ENCODE measurements at places on chromosomes 2 and 18.
A peak's percentile ranks its signal among the peaks of the same experiment; 100 is the strongest.

GRCh38 chr2:223976635-223977226 lies 19.5 kb downstream of the MRPL44 start:
- no peak for DNase-seq

DNA sequence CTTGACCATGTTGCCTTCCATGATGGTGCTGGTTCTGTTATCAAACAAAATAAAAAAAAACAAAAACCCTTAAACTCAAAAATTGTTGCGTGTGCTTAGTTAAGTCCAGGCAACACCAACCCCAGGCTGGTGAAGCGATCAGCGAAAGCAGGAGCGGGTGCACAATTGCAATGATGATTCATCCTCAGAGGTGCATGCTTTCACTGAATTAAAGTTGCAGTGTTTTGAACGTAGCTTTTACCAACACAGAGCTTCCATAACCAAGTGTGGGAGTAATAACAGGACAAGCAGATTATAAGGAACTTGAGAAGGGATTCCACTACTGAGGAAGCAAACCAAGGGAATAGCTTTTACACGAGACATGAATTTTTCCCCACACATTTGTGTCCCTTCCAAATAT lies 39.7 kb upstream of the RAPH1 start:
- DNase-seq = no peak

DNA sequence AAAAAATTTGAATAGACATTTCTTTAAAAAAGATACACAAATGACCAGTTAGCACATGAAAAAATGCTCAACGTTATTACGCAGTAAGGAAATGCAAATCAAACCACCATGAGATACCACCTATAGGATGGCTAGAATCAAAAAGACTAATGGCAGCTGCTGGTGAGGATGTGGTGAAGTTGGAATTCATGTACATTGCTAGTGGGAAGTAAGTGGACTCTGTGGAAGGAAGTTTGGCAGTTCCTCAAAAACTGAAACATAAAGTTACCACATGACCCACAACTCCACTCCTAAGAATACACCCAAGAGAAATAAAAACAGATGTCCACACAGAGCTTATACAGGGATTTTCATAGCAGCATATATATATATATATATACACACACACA lies 51.2 kb downstream of the MBP start:
- no peak for DNase-seq

- no peak for DNase-seq
Observed at GRCh38 chr2:230614913-230615332, 97.7 kb upstream of the CAB39 start.

DNA sequence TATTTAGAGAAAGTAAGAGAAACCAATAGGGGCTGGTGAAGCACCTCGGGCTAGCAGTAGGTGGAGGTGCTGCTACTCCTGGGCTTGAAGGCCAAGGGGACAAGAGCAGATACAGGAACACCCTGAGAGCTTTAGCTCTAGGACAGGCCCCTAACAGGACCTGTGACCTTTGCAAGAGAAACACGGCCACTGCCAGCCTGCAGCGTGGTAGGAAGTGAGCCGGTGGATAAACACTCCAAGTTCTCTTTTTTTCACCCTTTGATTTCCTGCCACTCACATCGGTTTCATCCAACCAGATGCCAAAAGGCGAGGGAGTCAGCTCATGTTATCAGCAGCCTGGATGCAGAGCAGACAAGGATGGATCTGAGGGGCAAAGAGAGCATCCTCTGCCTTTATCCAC lies 66.8 kb upstream of the SPRED2 start:
- no peak for DNase-seq

DNA sequence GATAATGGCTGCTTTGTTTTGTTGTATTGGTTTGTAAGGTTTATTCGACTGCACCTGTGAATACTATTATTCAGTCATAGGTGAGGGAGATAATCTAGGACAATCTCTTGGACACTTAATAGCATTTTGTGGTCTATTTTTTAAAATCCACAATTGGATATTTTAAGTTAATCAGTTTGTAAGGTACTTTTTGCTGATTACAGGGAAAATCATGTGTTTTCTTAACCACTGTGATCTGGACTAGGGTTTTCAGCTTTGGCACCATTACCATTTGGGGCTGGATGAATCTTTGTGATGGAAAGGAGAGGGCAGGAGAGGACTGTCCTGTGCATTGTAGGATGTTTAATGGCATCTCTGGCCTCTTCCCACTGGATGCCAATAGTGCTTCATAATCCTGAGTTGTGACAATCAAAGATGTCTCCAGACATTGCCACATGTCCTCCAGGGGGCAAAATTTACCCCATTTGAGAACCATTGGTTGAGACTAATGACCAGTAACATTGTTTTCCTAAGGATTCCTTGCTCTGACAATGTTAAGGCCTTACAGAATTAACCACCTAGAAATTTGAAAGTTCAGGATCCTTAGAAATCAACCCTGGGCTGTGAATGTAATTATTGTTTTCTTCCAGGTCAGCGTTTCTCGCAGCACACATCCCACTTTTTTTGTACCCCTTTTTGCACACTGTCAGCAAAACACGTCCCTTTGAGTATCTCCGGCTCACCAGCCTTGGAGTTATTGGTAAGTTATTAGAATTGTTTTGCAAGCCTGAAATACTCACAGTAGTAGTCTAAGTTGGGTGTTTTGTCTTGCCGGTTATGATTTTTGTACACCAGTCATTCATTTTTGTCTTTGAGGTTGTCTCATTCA lies 15.6 kb downstream of the CNOT9 start:
- no peak for DNase-seq

DNA sequence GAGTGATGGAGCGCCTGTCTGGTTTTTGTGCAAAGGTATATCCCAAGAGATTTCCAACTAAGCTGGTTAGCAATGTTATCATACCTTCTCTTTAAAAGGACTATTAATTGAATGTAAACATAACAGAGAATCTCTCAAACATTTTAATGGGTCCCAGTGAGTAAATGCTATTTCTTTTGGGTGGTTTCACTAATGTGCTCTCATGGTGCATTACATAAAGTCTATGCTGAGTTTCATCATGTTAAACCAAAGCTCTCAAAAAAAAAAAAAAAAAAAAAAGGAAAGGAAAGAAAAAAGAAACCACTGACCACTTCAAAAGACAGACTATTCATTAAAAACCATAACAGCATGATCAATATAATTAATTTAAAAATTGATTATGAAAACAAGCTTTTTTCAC lies 119.1 kb upstream of the SCN1A start:
- DNase-seq = no peak

DNA sequence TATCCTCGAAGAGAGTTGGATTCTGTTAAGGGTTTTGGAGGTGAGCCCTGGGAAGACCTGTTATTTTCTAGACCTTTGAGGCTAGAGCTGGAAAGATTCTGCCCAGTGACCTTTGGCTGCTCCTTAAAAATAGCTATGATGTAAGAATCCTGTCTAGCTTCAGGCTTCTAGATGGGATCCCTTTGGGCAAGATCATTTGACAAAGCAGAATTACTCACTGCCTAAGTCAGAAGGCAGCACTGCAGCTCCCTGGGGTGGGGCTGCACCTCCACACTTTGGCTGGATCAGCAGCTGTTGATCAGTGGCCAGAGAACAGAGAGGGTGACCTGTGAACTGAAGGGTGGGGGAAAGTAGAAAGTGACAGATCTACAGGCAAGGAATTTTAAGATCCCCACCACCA lies 103.8 kb downstream of the ASAP2 start:
- DNase-seq = no peak

- DNase-seq = no peak
Observed at GRCh38 chr2:175218551-175218950, 37.0 kb upstream of the ATP5MC3 start.

- no peak for DNase-seq
Observed at GRCh38 chr2:36831185-36831584, 134.7 kb downstream of the VIT start.

- DNase-seq = peak; percentile 56
Observed at GRCh38 chr2:169828141-169828811, 1.0 kb downstream of the UBR3 start.

DNA sequence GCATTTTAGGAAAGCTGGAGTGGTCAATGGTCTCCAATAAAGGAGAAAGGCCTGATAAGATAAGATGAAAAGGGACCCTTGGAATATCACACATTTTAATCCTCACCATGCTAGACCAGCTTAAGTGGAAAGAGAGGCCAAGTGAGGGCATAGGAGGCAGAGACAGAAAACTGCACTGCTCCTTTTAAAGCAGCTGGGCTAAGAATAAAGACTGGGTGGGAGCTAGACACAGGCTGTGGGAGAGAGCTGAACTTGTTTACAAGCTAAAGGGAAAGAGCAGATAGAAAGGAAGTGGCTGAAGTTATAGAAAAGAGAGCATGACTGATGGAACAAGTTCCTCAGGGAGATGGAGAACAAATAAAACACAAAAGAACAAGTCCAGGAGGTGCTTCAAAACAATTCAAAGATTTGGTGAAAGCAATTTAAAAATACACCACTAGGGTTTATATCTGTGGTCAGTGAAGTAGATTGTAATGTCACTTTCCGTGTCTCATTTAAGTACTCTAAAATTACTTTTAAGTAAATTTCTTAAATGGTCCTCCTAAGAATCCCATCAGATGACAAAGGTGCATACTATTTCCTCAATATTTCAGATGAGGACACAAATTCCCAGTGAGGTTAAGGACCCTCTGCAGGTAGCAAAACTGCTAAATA lies 7.5 kb downstream of the COL5A2 start:
- DNase-seq = no peak

GRCh38 chr18:66280470-66280869 lies 323.4 kb downstream of the CDH19 start:
- DNase-seq = no peak

- DNase-seq = no peak
Observed at GRCh38 chr2:30283931-30284565, 52.7 kb downstream of the LBH start.

- no peak for DNase-seq
Observed at GRCh38 chr18:43590182-43590903, 313.1 kb upstream of the SYT4 start.

DNA sequence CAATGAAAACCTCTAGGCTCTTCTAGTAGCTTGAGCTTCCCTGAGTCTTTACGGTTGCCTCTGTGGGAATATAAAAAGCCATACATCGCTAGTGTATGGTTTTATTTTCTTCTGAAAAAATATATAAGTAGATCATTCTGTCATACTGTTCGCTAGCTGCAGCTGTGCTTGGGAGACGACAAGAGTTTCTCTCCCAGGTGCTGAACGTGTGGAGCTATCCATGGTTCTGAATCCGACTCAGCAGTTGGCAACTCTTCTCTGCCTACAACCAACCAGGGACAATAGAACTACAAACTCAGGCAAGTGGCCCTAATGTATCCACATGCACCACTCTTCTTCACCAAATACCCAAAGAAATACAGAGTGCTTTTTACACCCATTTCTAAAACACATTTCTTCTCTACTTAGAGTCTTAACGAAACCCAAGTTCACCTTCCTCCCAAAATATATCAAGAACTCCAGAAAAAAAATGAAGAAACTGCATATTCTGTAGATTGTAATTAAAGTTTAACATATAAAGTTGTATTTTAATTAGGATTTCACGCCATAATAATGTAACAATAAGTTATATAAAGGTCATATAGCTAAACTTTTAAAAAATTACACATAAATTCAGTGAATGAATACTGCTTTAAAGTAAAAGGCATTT lies 2.2 kb upstream of the KCNH7 start:
- peak; percentile 60 for DNase-seq

DNA sequence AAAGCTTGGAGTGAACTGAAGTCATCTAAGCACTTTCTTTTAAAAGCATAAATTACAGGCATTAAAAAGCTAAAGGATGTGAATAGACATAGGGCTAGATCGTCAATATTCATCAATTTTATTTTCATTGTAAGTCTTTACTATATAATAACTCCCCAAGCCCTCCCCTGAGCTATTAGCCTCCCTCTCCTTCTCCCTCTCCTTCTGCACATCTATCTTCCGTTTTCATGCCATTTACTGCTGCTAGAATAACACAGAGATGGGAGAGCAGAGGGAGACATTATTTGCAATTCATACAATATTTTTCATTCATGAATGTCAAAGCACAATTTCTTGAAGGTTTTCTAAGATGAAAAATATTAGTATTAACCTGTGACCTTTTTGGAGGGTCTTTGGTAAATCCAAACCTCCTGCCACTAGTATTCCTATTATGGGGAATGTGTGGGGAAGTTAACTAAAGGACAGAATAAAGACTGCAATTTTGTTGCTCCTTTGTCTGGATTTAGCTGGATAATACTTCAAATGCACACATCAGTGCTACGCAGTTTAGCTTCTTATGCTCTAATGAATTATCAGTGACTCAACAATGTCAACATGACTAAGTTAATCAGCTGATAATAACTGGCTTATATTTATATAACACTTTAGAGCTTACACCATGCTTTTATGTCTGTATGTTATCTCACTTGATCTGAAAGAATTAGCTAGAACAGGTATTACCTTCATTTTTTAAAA lies 28.2 kb upstream of the MFF start:
- DNase-seq = no peak

- no peak for DNase-seq
Observed at GRCh38 chr2:205967391-205968075, 118.4 kb downstream of the INO80D start.

DNA sequence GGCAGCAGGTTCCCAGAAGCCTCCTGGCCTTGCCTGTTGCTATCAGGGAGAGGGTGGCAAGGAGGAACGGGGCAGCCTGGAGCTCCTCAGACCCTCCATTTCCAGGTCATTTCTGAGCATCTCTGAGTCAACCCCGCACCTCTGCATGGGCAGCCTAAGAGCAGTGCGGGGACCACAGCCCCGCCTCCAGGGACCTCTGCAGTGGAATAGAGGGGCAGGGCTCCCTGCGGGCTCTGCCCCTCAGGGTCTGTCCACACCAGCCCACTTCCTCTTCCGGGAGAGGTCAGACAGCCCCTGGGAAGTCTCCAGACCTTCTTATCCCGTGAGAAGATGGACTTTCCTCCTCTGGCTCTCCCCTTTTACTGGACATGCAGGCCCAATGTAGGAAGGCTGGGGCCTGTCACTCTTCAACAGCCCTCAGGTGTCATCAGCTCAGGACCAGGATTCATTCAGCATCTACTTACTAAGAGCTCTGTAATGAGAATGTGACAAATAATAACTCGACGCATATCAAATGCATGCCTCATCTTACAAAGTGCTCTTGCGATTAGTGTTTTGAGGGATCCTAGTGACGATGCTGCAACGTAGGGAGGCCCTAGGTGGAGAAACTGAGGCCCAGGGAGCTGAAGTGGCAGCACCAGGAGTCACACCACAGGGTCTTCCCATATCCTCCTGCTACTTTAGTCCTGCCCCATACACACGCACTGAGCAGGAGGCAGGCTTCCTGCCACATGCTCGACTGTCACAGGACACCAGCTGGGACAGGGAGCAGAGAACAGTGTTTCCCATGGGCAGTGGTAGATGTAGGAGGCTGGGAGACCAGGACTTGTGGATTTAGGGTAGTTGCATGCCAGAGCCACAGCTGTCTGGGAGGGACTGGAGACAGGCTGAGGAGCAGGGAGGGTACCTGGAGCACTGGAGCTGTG lies 28.0 kb downstream of the SH2D6 start:
- no peak for DNase-seq

- DNase-seq = peak; percentile 50
Observed at GRCh38 chr2:190088917-190089316, 26.4 kb upstream of the MSTN start.

- DNase-seq = no peak
Observed at GRCh38 chr2:1032030-1032429, 81.4 kb downstream of the SNTG2 start.

- DNase-seq = no peak
Observed at GRCh38 chr2:139033300-139033699, 253.1 kb upstream of the NXPH2 start.

- DNase-seq = no peak
Observed at GRCh38 chr2:50398766-50399056, 633.2 kb downstream of the NRXN1 start.

- no peak for DNase-seq
Observed at GRCh38 chr18:27964811-27965210, 212.1 kb downstream of the CDH2 start.

- DNase-seq = no peak
Observed at GRCh38 chr2:80530442-80531064, 226.0 kb upstream of the LRRTM1 start.

- DNase-seq = no peak
Observed at GRCh38 chr2:77434880-77435279, 87.3 kb downstream of the LRRTM4 start.

Measured in liver (tissue), 10 donors.